ENCODE measurements at places on chromosomes 11 and 22. TPM values are rescaled to one million over a fixed set of nuclear protein-coding genes. Genes with fewer than 3 reads are reported as not detected.

The SLC3A2 gene
- polyA plus RNA-seq: 189 TPM

- H3K36me3 ChIP-seq: no peaks in the 10 kb centered on the region
- peaks cover 20% of the 10 kb centered on the region for H3K4me1 ChIP-seq
- H3K4me3 ChIP-seq: no peak overlapping the region
These were observed 115.8 kb upstream of the IGLL5 start for GRCh38 chr22:22771696-22772377.

DNA sequence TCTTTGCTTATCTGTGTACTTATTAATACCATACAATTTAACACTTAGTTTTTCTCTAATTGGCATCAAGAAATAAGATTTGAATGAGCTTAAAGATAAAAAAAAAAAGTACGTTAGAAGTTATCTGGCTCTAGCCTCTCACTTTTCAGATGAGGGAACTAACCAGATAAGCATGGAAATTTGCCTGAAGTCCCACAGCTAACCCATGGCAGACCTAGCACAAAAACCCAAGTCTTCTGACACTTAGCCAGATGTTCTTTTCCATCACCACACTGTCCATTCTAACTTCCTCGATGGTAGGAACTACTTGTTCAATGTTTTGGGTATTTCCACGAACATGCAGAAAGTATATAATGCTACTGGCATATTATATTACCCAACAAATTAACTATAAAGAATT is 7.4 kb upstream of the SOX6 start:
- no peaks in the 10 kb centered on the region for H3K36me3 ChIP-seq
- DNase-seq: no peak
- H3K27ac ChIP-seq: no peak overlapping the region

DNA sequence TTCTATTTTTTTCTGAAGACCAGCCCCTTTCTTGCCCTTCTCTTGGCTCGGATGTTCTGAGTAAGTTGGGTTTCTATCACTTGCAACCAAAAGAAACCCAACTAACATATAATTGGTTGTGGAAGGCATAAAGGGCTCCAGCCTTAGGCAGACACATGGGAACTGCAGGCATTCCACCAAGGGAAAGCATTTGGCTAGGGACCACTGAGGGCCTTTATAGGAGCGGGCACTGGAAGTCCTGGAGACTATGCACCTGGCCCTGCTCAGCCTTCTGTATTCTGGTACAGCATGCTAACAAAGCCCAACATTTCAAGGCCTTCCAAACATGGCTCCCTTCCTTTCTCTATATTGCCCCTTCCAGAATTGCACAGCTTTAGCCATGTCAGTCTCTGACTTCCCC is 17.6 kb upstream of the LMO1 start:
- no peak for DNase-seq
- H3K27ac ChIP-seq: no peak overlapping the region
- no peaks in the 10 kb centered on the region for H3K4me1 ChIP-seq

- no peaks in the 10 kb centered on the region for H3K27me3 ChIP-seq
- DNase-seq: peak; percentile 85
- H3K4me3 ChIP-seq: no peak overlapping the region
- H3K27ac ChIP-seq: peak overlapping the region; percentile 48
- peaks cover 2% of the 10 kb centered on the region for H3K36me3 ChIP-seq
These were observed 23.4 kb downstream of the PANX1 start for GRCh38 chr11:94151903-94152677.

GRCh38 chr22:37925330-37925729 is 19.2 kb downstream of the MICALL1 start:
- peaks cover 44% of the 10 kb centered on the region for H3K36me3 ChIP-seq
- H3K27ac ChIP-seq: no peak overlapping the region
- H3K4me1 ChIP-seq: peaks cover under 1% of the 10 kb centered on the region
- H3K4me3 ChIP-seq: no peak overlapping the region

- peaks cover 81% of the 10 kb centered on the region for H3K4me1 ChIP-seq
- peaks cover 10% of the 10 kb centered on the region for H3K27me3 ChIP-seq
- H3K27ac ChIP-seq: no peak overlapping the region
- DNase-seq: no peak
- H3K36me3 ChIP-seq: peaks cover 2% of the 10 kb centered on the region
- no peak overlapping the region for H3K4me3 ChIP-seq
These were observed 1.5 kb upstream of the CD151 start for GRCh38 chr11:831118-831864.

The MIOX gene
- polyA plus RNA-seq: not detected

DNA sequence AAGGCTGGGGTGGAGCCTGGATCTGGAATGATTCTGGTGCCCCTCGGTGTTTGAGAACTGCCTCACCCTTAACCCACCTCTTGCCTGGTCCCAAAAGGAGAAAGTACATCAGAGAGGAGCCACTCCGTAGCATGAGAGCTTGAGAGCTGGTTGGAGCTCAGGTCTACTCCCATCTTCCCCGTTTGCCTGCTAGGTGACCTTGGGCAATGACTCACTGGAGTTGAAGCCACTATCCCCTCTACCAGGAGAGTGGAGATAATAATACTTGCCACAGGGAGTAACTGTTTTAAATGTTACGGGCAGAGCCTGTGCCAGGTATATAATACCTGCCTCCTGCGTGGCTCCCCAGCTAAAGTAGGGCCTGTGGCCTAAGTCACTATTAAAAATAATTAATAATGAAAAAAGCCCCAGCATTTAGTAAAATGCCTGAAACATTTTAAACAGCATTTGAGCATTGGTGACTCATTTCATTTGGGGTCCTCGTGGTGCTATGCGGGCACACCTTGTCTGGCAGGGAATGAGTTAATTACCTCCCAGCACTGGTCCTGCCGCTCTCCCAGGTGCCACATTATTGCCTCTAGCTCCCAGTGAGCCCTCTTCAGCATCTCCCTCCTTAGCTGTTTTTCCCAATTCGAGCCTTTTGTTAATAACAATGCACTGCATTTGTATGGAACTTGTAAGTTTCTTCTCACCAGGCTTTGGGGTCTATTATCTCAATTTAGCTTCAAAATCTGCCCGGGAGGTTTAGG is 22.5 kb downstream of the CYTH4 start:
- no peak overlapping the region for H3K4me3 ChIP-seq
- H3K27me3 ChIP-seq: no peaks in the 10 kb centered on the region
- peaks cover 100% of the 10 kb centered on the region for H3K4me1 ChIP-seq
- peak overlapping the region; percentile 96 for H3K27ac ChIP-seq
- no peak for DNase-seq

- H3K27ac ChIP-seq: no peak overlapping the region
- peaks cover 19% of the 10 kb centered on the region for H3K4me1 ChIP-seq
- no peak for DNase-seq
- no peaks in the 10 kb centered on the region for H3K27me3 ChIP-seq
These were observed 5.7 kb downstream of the OAF start for GRCh38 chr11:120216426-120217102.
